Suprapubic skin (tissue), 4 donors: ENCODE measurements at places on chromosomes 2 and 18. TPM values are rescaled to one million over a fixed set of nuclear protein-coding genes. Genes with fewer than 3 reads are reported as not detected.

ITPRIPL1 gene
- total RNA-seq = 1.8 TPM

PLB1 gene
- total RNA-seq = 9.2 TPM

ZNF804A gene
- not detected for total RNA-seq

RFX8 gene
- not detected for total RNA-seq

SOCS6 gene
- 17.6 TPM for total RNA-seq

EPHA4 gene
- total RNA-seq = 69.7 TPM

ABCB11 gene
- 0.21 TPM for total RNA-seq

DNA sequence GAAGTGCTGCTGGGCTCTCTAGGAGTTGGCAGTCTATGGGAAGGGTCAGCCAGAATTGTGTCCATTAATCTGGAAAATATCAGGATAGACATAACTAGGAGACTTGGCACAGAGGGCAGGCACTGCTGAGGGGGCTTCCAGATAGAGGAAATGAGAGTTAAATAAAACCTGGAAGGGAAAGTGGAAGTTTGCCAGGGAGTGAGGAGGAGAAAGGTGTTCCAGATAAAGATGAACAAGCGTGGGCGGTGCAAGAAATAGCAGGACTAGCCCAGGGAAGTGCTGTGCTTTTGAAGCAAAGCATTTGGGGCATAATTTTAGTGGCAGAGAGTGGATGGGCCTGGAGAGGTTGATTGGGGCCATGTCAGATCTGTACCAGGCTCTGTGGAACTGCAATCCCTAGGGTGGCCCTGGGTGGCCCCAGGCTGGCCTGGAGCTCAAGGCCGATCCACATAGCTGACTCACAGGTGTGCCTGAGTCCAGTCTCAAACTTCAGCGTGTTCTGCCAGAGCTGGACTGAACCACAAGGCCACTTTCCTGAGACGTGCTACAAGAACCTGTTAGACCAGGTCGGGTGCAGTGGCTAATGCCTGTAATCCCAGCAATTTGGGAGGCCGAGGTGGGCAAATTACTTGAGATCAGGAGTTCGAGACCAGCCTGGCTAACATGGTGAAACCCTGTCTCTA lies 26.9 kb downstream of the GALM start:
- H3K36me3 ChIP-seq = no peaks in the 10 kb centered on the region
- no peaks in the 10 kb centered on the region for H3K27me3 ChIP-seq
- DNase-seq = no peak
- no peak overlapping the region for H3K4me3 ChIP-seq
- no peak overlapping the region for H3K27ac ChIP-seq

DNA sequence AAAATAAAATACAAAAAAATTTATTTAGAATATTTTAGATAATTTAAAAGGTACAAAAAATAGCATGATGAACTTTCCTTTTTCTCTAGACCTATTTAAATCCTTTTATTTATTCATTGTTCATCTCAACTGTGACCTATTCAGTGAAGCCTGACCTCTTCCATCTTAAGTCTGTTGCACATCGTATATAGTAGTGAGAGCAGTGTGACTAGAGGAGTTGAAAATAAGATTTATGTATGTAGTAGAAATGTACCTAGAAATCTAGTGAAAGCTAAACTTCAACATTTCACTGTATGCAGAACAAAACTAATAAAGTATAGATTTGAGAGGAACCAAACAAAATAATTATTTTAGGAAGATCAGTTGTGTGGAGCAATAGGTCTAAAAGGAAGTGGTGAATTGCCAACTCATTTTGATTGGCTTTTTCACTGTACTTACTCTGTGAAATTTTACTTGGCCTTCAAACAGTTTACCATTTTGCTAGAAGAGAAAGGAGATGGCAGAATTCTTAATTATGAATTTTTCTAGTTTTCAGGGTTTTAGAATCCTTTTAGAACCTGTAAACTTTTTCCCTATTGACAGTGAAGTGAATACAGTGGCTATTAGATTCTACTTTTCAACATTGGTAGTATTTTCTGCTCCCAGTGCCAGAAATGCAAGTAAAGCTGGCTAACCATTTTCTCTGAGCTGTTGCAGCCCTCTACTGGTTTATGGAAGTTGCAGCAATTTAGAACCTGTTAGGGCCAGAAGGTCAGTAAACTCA lies 11.0 kb downstream of the ANKRD12 start:
- H3K27me3 ChIP-seq = no peaks in the 10 kb centered on the region
- no peak overlapping the region for H3K4me3 ChIP-seq
- peaks cover 80% of the 10 kb centered on the region for H3K4me1 ChIP-seq

- no peaks in the 10 kb centered on the region for H3K27me3 ChIP-seq
- peaks cover 46% of the 10 kb centered on the region for H3K4me1 ChIP-seq
- no peak overlapping the region for H3K4me3 ChIP-seq
- no peak for DNase-seq
These were observed 6.8 kb downstream of the SFT2D3 start for GRCh38 chr2:127707890-127708648.

- H3K36me3 ChIP-seq = peaks cover 89% of the 10 kb centered on the region
- no peak overlapping the region for H3K27ac ChIP-seq
- H3K4me3 ChIP-seq = no peak overlapping the region
- H3K27me3 ChIP-seq = no peaks in the 10 kb centered on the region
- no peaks in the 10 kb centered on the region for H3K4me1 ChIP-seq
These were observed 81.7 kb downstream of the FEZ2 start for GRCh38 chr2:36516136-36516870.

DNA sequence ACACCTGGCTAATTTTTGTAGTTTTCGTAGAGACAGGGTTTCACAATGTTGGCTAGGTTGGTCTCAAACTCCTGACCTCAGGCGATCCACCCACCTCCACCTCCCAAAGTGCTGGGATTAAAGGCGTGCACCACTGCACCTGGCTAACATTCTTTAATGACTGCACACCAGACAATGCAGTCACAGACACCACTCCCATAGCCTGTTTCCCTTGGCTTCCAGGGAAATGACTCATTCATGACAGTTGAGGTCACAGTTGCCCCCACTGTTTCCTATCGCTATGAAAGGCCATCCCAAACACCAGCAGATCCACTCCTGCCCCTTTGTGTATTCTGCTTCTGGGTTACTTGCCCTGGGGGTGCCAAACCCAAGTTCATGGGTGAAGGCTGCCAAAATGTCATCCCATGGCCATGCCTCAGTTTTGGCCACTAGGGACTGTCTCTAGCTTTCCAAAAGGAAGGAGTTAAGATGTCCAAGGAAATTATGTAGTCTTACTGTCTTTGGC lies 8.7 kb downstream of the CHMP1B start:
- no peak for DNase-seq
- peaks cover 31% of the 10 kb centered on the region for H3K4me1 ChIP-seq
- no peaks in the 10 kb centered on the region for H3K27me3 ChIP-seq
- peaks cover 1% of the 10 kb centered on the region for H3K36me3 ChIP-seq

DNA sequence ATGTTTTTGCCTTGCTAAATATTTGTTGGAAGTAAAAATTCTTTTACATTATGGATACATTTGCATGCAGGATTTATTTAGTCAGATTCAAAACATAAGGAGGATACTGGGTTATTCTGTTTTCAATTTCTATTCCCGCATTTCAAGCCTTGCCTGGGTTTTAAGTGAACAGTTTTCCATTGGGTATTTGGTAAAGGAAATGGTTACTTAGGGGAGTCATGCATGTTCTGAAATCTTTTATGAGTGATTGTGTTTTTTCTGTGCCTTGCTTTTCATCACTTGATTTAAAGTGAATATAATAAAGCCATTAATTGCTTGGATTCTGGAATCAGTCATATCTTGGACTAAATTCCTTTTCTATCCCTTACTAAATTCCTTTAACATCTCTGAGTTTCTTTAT lies 12.0 kb upstream of the SP9 start:
- peaks cover 20% of the 10 kb centered on the region for H3K4me1 ChIP-seq
- H3K4me3 ChIP-seq = no peak overlapping the region
- H3K27me3 ChIP-seq = peaks cover 35% of the 10 kb centered on the region

DNA sequence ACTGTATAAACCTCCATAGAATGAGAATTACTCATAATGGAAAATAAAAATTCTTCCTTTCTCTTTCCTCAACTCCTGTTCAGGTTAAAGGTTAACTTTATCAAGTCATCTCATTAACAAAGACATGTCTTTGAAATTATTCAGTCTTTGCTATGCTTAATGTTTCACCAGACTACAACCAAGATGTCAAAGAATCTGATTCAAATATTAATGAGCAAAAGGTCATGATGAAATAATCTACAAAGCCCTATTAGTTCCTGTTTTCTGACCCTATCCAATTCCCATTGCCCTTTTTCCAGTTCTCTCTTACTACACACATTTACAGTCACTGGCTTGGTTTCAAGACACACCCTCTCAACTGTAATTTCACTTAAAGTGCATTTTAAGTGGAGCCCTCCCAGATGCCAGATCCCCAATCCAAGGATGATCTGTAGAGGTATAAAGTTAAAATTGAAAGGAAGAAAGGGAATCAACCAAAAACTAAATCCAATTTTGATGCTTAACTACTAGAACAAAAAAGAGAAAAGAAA lies 246.9 kb upstream of the CYP26B1 start:
- no peaks in the 10 kb centered on the region for H3K4me1 ChIP-seq
- no peak for DNase-seq
- H3K4me3 ChIP-seq = no peak overlapping the region
- H3K27me3 ChIP-seq = no peaks in the 10 kb centered on the region

- no peak overlapping the region for H3K4me3 ChIP-seq
- DNase-seq = no peak
- no peak overlapping the region for H3K27ac ChIP-seq
- no peaks in the 10 kb centered on the region for H3K27me3 ChIP-seq
- H3K4me1 ChIP-seq = no peaks in the 10 kb centered on the region
These were observed 9.0 kb downstream of the STRADB start for GRCh38 chr2:201460532-201460931.

GRCh38 chr2:147709655-147710054 lies 135.2 kb upstream of the ACVR2A start:
- no peak overlapping the region for H3K4me3 ChIP-seq
- DNase-seq = no peak
- no peak overlapping the region for H3K27ac ChIP-seq
- H3K36me3 ChIP-seq = no peaks in the 10 kb centered on the region
- H3K4me1 ChIP-seq = no peaks in the 10 kb centered on the region
- no peaks in the 10 kb centered on the region for H3K27me3 ChIP-seq

DNA sequence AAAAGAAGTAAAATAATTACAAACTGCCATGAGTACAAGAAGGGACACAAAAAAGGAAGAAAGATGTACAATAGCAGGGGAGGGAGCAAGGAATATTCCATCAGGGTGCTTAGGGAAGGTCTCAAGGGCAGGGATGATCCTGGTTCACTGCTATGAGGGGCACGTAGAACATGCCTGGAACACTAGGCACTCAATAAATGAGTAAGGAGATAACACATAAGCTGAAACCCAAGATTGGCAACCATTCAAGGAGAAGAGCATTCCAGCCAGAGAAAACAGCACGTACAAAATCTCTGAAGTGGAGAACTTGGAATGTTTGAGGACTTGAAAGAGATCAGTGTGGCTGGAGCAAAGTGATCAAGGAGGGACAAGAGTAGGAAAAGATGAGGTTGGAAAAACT lies 103.2 kb downstream of the FAM161A start:
- no peaks in the 10 kb centered on the region for H3K36me3 ChIP-seq
- H3K4me1 ChIP-seq = no peaks in the 10 kb centered on the region
- DNase-seq = no peak
- H3K4me3 ChIP-seq = no peak overlapping the region
- no peaks in the 10 kb centered on the region for H3K27me3 ChIP-seq

DNA sequence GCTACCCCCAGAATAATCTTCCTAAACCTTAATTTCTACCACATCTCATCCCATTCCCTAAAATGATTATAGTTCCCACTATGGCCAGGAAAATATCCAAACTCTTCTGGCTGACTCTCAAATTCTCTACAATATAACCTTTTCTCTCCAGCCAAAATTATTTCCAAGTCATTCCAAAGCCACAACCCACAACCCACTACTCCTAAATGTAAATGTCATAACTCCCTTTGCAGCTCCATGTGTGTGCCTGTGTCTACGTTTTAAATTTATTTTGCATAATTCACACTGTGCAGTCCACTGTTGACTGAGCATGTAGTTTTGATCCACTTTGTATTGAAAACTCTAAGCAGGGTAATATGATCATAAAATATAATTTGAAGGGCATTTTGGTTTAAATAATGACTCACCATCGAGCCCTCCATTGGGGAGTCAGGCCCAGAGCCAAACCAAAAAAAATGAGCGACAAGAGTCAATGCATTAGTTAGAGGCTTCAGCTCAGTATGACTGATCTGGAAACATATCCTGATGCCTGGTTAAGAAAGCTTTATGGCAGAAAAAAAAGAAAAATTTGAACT lies 171.0 kb downstream of the AFF3 start:
- no peak for DNase-seq
- no peaks in the 10 kb centered on the region for H3K36me3 ChIP-seq
- no peak overlapping the region for H3K27ac ChIP-seq
- no peak overlapping the region for H3K4me3 ChIP-seq

GRCh38 chr2:42984081-42984480 lies 191.7 kb upstream of the HAAO start:
- H3K4me1 ChIP-seq = no peaks in the 10 kb centered on the region
- no peaks in the 10 kb centered on the region for H3K36me3 ChIP-seq
- no peak overlapping the region for H3K27ac ChIP-seq
- H3K27me3 ChIP-seq = no peaks in the 10 kb centered on the region
- H3K4me3 ChIP-seq = no peak overlapping the region
- DNase-seq = peak; percentile 22

DNA sequence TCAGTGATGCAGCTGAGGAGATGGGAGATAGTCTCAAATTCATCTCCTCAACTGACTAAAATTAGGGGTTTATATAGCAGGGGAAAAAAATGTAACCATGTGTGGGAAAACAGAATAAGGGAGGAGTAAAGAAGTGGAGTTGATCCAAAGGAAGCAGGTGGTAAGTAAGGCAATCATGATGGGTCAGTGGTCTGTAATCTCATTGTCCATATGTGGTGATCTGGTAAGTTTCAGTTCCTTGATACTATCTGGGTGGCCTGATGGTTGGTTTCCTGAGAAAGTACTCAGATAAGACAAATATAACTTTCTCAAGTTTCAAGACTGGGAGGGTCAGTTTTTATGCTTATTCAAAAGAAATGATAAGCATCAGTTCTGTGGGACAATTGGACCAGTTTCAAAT lies 312.3 kb upstream of the KCNJ3 start:
- no peaks in the 10 kb centered on the region for H3K27me3 ChIP-seq
- no peak overlapping the region for H3K4me3 ChIP-seq
- H3K4me1 ChIP-seq = no peaks in the 10 kb centered on the region
- no peak for DNase-seq
- no peaks in the 10 kb centered on the region for H3K36me3 ChIP-seq

DNA sequence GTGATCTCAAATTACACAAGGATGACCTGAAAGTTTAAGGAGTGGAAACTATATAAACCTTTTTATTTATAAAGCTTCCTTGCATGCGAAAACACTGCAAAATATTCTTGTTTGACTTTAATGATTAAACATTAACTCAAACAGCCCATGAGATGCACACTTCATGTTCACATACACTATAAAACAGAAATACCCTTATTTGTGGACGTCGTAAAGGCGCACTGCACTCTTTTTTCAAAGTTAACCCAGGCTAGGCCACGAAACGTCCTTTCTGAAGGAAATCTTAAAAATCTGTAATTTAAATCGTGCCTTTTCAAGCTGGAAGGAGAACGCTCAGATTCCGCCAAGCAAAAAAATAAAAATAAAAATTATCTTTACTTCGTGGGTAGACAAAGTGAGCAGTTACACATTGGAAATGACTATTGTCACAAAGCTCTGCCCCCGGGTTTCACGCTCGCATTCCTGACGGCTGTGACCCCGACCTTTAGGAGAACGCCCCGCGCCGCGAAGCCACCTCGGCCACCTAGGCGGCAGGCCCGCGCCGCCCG lies 728 bp downstream of the FAM168B start:
- peaks cover 19% of the 10 kb centered on the region for H3K36me3 ChIP-seq
- peaks cover 32% of the 10 kb centered on the region for H3K4me1 ChIP-seq
- DNase-seq = peak; percentile 81
- H3K27ac ChIP-seq = peak overlapping the region; percentile 98
- H3K27me3 ChIP-seq = no peaks in the 10 kb centered on the region

GRCh38 chr2:223915071-223915470 lies 30.1 kb downstream of the WDFY1 start:
- H3K4me1 ChIP-seq = no peaks in the 10 kb centered on the region
- no peak overlapping the region for H3K4me3 ChIP-seq
- peaks cover 19% of the 10 kb centered on the region for H3K36me3 ChIP-seq
- no peaks in the 10 kb centered on the region for H3K27me3 ChIP-seq
- no peak for DNase-seq
